Stimulated activated CD4-positive, alpha-beta T cell treated with anti-CD3 and anti-CD28 coated beads, Interleukin-1b, Interleukin-23, amount 100 ng/mL, for 48 hours (primary cell): ENCODE measurements at places on chromosomes 13 and 19.

- peak; percentile 12 for DNase-seq
Observed at GRCh38 chr13:112690283-112690929, 568 bp downstream of the ATP11A start.

GRCh38 chr13:68410007-68410406, 1179.9 kb upstream of the PCDH9 start:
- DNase-seq = no peak

- no peak for DNase-seq
Observed at GRCh38 chr13:100438059-100438788, 150.4 kb downstream of the GGACT start.

- DNase-seq = no peak
Observed at GRCh38 chr13:72728290-72728605, 525 bp downstream of the BORA start.

- DNase-seq = no peak
Observed at GRCh38 chr13:113045251-113046127, 60.1 kb upstream of the F7 start.

DNA sequence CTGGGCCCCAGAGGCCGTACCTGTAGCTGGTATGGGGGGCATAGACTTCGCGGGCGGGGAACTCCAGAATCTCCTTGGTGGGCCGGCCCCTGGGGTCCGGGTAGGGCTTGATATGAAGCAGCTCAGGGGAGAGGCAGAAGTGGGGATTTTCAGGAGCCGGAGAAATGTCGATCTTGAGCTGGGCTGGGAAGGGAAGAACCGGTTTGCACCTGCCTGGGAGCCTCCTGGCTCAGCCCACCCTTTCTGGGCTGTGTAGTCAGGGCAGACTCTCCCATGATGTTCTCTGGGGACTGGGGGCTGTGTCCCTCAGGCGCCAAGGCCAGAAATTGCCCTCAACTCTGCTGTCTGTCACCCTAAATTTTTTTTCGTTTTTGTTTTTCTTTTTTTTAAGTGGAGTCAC, 2.6 kb downstream of the ANGPTL8 start:
- DNase-seq = no peak

DNA sequence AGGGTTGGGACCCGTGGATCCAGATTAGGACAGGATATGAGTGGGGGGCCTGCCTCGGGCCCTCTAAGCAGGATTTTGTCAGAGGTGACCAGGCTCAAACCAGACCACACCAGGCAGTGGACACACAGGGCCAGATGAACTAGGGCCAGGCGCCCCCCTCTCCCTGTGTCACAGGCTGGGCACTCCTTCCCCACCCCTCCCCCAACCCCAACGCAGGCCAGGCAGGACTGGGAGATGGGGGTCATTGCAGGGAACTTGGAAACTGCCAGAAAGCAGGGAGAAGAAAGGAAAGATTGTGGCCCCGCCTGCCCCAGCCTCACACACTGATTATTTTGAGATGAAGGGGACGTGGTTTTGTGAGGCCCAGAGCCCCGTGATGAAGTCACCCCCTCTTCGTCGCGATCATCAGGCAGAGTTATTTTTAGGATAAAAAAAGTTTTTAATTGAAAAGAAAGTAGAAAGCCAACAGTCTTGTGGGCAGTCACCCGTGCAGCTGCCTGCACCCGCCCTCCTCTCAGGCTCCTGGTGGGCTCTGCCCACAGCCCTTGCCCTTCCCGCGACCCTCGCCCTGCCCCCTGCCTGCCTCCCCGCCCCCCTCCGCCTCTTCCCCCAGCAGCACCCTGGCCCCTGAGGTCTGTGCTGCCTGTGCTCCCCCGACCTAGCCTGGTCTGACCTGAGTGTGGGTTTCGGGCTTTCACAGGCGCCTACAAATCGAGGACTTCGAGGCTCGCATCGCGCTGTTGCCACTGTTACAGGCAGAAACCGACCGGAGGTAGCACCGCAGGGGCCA, 1.9 kb upstream of the YJEFN3 start:
- no peak for DNase-seq

- DNase-seq = no peak
Observed at GRCh38 chr13:30705680-30706079, 29.7 kb upstream of the ALOX5AP start.

- no peak for DNase-seq
Observed at GRCh38 chr13:76725211-76725610, 161.0 kb downstream of the KCTD12 start.

DNA sequence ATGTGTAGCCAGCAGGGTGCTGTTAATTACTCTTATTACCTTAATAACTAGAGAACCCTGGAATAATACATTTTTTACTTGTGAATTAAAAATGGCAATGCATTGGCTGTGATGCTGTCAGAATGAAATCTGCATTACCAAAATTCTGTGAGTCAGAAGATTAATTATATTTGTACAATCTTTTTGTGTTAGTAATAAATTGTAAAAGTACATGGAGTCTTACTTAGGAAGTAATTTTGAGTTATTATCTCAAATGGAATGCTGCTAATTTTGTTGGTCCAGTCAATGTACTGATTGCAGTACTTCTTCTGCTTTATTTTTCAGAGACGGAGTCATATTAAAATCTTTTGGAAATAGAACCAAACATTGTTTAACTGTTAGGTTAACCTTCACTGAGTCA, 152.0 kb upstream of the SLC10A2 start:
- DNase-seq = no peak

- no peak for DNase-seq
Observed at GRCh38 chr13:40252241-40252640, 414.2 kb downstream of the FOXO1 start.

DNA sequence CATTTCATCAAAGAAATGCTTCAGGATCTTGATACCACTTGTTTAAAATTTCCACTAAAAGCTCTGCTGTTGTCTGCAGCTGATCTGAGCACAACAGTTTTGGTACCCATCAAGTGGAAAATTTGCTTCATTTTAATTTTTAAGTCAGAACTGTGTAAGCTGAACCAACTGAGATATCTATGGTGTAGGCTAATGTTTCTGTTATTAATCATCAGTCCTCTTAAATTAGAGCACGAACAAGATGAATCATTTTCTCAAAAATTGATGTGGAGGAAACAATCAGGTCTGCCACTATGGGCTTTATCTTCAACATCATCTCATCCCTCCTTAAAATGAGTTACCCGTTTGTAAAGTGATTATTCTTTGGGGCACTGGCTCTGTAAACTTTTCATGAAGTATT, 221.5 kb upstream of the NBEA start:
- no peak for DNase-seq

GRCh38 chr13:26460648-26461047, 96.8 kb upstream of the WASF3 start:
- no peak for DNase-seq

DNA sequence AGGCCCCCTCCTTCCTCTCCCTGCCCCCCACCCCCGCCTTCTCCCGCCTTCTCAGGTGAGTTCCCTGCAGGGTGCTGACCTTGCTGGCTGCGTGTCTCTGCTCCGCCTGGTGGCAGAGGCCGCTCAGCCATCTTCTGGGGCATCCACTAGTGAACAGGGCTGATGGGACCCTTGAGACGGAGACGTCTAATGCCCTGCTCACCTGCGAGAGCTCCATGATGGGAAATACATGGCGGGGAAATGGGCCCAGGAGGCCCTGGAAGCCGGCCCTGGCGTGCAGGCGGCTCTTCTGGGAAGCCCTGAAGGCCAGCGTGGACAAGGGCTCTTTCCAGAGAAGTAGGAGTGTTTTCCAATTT, 15.2 kb upstream of the F7 start:
- DNase-seq = no peak

DNA sequence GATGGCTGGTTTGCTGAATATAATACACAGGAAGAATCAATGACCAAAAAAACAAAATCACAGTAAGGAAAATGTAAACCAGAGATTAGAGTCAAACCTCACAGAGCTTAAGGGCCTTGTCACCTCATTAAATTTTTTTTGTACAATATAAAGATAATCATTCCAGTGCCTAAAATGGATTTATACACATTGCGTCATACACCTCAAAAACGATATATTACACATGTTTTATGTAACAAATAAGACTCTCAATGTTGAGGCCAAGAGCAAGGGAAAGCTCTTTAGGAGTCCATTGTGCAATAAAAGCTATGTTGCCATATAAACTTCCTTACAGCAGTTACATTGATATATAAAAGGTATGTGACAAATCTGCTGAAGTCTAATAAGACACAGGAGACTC, 856.7 kb upstream of the SLITRK1 start:
- no peak for DNase-seq

- no peak for DNase-seq
Observed at GRCh38 chr13:71618159-71618558, 248.8 kb downstream of the DACH1 start.

DNA sequence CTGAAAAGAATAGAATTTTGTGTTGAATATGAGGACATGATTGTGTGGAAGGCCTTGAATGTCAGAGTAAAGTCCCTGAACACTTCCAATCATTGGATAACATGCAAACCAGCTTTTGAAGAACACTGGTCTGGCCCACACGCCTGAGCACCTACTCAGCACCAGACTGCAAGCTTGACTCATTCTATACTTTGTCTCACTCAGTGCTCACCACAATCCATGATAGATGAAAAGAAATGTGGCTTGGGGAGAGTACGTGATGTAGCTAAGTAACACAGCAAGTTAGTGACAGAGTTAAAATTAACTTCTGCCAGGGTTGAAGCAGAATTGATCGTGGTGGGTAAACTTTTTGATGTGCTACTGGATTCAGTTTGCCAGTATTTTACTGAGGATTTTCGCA, 12.0 kb downstream of the DLEU7 start:
- peak; percentile 2 for DNase-seq

DNA sequence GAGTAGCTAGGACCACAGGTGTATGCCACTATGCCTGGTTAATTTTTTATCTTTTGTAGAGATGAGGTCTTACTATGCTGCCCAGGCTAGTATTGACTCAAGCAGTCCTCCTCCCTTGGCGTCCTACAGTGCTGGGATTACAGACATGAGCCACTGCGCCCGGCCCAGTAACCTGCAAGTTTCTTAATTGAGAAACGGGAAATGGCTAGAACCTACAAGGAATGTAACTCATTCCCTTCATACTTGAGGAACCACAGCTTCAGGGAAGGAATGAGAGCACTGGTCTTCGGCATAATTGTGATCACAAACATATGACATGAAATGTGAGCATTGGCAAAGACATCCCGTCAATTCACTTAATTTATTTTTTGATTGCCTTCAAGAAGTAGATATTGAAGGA, 157.0 kb downstream of the KLF5 start:
- DNase-seq = no peak

GRCh38 chr13:97798171-97798821, 155.2 kb upstream of the IPO5 start:
- DNase-seq = no peak

GRCh38 chr13:48192411-48192935, 40.5 kb upstream of the ITM2B start:
- DNase-seq = no peak

- no peak for DNase-seq
Observed at GRCh38 chr19:11699931-11700794, 38.6 kb downstream of the ZNF823 start.

DNA sequence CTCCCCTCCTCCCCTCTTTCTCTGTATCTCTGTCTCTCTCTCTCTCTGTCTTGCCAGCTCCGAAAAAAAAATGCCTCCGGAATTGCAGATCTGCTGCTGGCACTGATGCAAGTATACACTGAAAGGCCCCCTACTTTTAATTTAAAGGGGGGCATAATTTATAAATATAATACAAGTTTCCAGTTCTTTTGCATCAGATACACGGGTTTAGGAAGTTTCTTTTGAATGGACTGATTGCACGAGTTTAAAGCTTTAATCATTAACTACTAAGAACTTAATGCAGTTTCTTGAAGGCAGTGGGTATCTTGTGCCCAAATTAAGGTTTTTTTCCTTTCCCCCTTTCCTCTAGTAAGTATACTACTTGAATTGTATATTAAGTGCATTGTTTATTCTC, 1.4 kb downstream of the FGF9 start:
- DNase-seq = no peak

- DNase-seq = no peak
Observed at GRCh38 chr13:111916201-111916600, 150.7 kb upstream of the SOX1 start.

- DNase-seq = no peak
Observed at GRCh38 chr13:42394361-42394708, 122.4 kb downstream of the AKAP11 start.

DNA sequence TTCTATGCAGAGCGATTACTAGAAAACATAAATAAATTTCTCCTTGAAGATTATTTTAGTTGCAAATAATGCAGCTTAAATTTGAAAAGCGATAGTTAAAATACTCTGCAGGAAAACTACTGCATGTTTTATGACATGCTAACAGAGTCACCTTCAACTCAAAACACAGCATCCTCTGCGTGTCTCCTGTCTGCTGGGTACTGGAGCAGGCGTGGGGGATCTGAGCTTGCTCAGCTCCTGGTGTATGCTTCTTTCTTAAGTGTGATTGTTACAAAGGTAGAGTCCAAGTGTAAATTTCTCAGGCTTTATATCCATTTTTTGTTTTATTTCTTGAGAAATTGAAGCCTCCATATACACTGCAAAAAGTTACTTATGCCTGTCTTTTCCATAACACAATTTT, 15.3 kb downstream of the SPATA13 start:
- no peak for DNase-seq

DNA sequence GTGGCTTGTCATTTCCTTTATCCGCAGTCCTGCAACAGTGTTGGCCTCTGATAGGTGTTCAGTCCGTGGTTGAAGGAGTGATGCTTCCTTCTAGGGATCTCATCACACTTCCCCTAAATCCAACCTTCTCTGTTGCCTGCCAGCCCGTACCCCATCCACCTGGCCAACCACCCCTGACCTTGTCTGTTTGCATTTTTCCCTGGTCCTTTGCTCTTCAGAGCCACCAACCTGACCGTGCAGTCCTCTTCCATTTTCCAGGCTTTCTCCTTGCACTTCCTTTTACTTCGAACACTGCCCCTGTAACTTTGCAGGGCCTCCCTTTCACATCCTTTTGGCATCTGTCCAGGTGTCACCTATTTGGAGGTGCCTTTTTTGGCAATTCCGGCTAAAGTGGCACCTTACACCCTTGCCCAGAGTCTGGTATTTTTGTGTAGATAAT, 696 bp downstream of the ZNF460 start:
- peak; percentile 7 for DNase-seq

DNA sequence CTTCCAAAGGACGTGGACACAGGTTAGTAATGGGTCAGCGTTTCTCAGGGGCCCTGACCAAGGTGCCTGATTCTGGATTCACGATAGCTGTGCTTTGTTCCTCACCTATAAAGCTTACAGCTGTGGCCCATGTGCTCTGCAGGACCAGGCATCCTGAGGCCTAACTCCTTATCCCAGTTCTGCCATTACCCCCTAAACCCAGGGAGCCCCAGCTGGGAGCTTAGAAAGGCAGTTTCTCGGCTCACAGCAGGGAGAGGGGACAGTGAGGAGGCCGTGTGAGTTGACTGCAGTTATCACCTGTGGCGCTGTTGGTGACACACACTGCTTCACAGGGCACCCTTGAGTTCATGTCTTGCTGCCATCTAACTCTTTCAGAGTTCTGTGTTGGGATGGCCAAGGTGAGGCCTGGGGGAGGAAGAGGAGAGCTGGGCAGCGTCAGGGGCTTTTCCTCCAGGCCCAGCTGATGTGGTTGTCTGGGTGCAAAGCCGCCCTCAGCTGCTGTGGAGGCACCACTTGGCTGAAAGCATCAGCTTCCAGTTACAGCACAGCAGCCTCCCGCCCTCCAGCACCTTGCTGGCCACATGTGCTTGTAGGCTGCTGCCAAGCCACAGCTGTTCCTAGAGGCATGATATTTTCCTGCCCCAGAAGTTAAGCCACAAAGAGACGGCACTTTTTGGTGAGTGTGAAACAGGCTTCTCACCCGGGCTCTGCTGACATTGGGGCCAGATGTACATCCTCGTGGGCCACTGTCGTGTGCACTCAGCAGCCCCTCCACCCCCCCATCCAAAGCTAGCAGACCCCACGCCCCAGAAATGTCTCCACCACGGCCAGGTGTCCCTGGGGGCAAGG, 99.6 kb upstream of the MCF2L start:
- no peak for DNase-seq
